CD4-positive, alpha-beta T cell treated with Interleukin-2 at 100 ng/mL for 4 hours (primary cell): ENCODE measurements at places on chromosomes 6 and 20.
A peak's percentile ranks its signal among the peaks of the same experiment; 100 is the strongest.

DNA sequence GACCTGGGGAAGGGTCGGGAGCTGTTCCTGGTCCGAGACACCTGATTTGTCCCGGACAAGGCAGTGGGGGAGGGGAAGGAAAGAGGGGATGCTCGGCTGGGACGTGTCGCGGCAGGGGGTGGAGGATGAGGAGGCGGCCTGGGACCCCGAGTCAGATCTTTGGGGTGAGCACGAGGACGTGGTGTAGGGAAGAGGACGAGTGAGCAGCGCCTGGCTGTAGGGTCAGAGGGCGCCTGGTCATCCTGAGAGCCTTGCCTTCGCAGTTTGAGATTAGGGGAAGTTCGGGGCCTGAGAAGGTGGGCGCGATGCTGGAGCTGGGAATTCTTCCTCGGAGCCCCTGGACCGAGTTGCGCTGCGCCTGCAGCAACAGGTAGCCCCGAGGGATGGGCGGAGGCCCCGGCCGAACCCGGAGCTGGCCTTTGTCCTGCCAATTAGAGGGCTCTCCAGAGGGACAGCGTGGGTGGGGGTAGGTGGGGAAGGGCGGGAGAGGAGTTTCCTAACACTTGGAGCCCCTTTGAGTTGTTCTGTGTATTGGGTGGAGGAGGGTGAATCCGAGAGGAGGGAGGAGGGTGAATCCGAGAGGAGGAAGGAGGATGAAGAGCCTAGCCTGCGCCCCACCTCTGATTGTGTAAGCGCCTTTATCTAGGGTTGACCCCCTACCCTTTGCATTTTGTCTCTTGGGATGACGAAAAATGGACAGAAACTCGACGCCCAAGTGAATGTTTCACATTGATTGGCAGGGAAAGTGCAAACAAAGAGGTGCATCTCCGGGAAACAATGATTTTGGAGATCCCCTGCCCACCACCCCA lies 72.0 kb downstream of the SOX4 start:
- no peak for DNase-seq

DNA sequence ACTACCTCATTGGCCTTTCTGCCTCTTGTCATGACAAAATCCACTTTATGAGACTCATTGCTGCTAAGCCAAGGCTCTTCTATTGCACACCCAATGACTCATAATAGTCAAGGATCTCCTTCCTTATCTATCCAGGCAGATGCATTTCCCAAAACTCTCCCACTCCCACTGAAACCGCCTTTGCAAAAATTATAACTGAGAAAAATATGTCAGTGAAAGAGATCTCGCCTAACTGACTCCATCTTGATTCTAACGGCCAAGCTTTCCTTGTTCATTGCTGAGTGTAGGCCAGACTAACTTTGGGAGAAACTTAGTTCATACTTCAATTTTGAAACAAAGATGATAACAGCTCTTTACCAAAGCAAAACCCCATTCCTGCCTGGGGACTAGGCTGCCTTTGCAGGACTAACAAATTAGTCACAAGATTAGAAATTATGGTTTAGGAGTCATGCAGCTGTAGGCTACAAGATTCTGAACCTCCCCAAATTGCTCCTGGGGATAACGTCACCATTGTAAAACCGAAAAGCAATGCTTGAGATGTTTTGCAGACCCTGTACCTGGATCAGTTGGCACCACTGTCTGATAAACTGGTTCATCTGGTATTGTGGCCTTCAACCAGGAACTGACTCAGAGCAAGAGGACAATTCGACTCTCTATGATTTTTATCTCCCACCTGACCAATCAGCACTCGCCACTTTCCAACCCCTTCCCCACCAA lies 47.1 kb downstream of the HAO1 start:
- DNase-seq = no peak

- peak; percentile 57 for DNase-seq
These were observed 77.4 kb downstream of the PRDM1 start for GRCh38 chr6:106163446-106163965.

DNA sequence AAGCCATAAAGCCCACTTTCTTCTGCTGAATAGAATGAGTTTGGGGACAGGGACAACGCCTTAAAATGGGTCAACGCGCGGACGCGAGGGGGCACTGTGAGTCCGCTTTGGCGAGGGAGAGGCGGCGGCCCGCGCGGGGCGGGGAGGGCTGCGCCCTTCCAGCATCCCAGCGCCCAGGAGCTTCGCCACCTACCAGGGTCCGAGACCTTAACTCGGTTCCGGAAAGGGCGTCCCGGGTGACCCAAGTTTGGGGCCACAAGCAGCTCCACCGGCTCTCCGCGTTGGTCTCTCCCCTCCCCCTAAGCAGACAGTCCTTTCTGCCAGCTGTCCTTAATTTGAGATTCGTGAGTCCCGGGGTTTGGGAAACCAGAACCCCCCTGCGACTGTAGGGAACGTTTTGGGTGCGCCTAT lies 1.8 kb upstream of the SAMD5 start:
- no peak for DNase-seq

GRCh38 chr6:138012682-138013081 lies 94.5 kb downstream of the PERP start:
- DNase-seq = no peak

DNA sequence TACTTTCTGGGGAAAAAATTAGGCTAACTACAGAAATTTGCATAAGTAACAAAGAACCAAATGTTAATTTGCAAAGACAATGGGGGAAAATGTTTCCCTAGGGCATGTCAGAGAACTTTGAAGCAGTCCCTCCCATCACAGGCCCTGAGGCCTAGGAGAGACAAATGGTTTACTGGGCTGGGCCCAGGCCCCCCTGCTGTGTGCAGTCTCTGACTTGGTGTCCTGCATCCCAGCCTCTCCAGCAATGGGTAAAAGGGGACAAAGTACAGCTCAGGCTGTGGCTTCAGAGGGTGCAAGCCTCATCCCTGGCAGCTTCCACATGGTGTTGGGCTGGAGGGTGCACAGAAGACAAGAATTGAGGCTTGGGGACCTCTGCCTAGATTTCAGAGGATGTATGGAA lies 788.4 kb downstream of the FRK start:
- DNase-seq = no peak

DNA sequence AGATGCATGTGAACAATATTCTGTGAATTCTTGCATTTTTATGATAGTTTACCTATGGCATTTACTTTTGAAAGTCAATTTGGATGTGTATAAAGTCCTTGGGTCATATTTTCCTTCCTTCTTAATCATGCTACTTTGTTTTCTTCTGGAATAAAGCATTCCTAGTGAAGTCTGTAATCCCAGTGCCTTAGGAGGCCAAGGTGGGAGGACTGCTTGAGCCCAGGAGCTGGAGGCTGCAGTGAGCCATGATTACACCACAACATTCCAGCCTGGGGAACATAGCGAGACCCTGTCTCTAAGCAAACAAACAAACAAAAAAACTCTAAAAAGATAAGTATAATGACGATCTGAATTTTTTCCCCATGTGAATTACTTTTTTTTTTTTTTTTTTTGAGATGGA lies 69.7 kb upstream of the SYNCRIP start:
- DNase-seq = no peak

DNA sequence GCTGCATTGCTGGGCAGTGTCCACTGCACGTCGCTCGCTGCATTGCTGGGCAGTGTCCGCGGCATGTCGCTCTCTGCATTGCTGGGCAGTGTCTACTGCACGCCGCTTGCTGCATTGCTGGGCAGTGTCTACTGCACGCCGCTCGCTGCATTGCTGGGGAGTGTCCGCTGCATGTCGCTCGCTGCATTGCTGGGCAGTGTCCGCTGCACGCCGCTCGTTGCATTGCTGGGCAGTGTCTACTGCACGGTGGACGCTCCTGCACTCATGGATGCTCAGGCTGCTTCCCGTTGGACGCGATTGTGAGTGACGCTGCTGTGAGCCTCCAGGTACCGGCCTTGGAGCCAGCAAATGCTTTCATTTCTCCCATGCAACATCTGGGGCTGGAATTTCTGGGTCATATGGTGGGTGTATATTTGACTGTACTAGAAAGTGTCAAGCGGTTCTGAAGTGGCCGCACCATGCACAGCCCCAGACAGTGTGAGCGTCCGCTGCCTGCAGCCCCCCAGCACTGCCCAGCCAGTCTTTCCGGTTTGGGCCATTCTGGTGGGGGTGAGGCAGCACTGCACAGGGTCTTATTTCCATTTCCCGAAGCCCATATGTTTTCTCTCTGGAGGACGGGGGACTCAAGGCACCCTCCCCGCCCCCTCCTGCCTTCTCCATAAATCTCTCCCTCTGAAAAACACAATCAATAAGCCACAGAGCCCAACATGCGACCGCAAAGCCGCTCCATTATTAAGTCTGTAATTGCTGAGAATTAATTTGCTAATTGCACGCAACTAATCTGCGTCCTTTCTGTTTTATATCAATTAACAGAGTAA lies 97.4 kb downstream of the YTHDF1 start:
- no peak for DNase-seq
